ENCODE measurements at places on chromosomes 5 and 9. TPM values are rescaled to one million over a fixed set of nuclear protein-coding genes. Genes with fewer than 3 reads are reported as not detected.

HNRNPAB gene
- total RNA-seq, result 55.9 TPM

PCDHGA7 gene
- total RNA-seq, result 2.6 TPM

FCN2 gene
- total RNA-seq, result not detected

- no peaks in the 10 kb centered on the region for H3K4me1 ChIP-seq
- H3K27ac ChIP-seq, result no peak overlapping the region
- no peaks in the 10 kb centered on the region for H3K36me3 ChIP-seq
- no peak for DNase-seq
- H3K4me3 ChIP-seq, result no peak overlapping the region
- no peaks in the 10 kb centered on the region for H3K27me3 ChIP-seq
Observed at GRCh38 chr5:123157791-123158581, 68.9 kb downstream of the PRDM6 start.

- no peak overlapping the region for H3K4me3 ChIP-seq
- H3K4me1 ChIP-seq, result peaks cover 53% of the 10 kb centered on the region
- DNase-seq, result peak; percentile 56
- H3K27ac ChIP-seq, result no peak overlapping the region
Observed at GRCh38 chr5:1804001-1804690, 2.9 kb downstream of the NDUFS6 start.

Measured in spleen (tissue), 13 donors.